ENCODE measurements at places on chromosomes 11 and 22.

DNA sequence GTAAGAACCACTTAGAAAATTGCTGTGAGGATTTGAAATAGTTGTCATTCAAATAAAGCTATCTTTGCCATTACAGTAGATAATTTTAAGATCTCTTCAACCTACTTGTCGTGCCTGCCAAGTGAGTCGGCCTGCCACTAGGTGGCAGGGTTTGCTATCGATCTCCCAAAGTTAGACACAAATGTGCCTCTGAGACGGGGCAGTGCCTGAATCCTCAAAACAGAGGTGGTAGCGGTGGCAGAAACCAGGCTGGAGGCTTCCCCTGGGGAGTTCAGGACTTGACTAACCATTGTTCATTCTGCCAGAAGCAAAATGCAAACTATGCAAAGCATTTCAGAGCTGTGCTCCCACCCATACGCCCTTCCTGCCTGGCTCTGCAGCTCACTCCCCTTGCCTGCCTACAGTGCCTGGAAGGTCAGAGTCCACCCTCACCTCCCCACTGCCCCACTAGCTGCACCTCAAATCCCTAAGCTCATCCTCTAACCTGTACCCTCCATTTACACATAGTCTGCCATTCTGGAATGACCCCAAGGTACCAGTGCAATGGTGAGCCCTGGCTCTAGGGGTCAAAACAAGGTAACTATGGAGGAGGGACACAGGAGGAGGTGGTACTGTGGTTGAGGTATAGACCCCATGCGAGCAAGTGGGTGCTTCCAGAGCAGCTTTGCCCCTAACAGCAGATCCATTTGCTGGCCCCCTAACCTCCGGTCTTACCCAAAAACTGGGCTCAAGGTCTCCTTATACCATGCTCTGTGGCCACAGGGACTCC is 82.1 kb downstream of the C11orf58 start:
- peak; percentile 28 for DNase-seq

DNA sequence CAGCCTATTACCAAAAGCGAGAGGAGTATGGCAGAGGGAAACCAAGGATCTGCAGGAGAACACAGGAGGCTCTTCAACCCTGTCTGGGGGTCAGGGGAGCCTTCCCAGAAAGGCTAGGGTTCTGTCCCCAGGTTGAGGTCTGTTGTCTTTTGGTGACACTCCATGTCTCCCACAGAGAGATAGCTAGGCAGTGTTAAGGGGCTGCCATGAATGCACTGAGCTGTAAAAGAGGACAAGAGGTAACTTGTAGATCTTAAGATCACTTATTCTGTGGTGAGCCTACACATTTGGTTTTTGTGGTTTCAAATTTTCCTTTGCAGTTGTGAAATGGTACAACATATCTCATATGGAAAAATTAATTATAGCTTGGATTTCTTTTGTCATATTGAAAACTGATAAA is 6.0 kb upstream of the ACER3 start:
- DNase-seq: no peak

GRCh38 chr22:34105461-34106062 is 185.3 kb upstream of the LARGE1 start:
- DNase-seq: no peak

- no peak for DNase-seq
Observed at GRCh38 chr11:16363706-16364105, 7.4 kb upstream of the SOX6 start.

- DNase-seq: no peak
Observed at GRCh38 chr11:87463486-87464102, 425.9 kb downstream of the TMEM135 start.

- DNase-seq: no peak
Observed at GRCh38 chr11:61842528-61842820, 14.4 kb downstream of the FADS2 start.

GRCh38 chr11:84824624-84825023 is 802.5 kb downstream of the DLG2 start:
- DNase-seq: no peak

DNA sequence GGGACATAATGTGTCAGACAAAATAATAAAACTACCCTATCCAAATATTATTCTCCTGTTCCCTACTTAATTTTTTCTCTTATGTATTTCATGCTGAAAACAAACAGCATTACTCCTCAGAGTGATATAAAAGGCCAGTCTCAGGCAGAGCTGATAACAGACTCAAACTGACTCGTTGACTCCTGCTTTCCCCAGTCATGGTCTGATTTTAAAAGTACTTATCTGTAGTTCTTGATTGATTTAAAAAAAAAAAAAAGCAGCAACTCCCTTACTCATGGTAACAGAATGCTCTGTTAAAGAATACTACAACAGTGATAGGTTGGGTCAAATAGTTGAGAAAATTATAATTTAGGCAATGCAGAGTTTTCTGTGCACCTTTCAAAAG is 90.3 kb upstream of the BARX2 start:
- no peak for DNase-seq

DNA sequence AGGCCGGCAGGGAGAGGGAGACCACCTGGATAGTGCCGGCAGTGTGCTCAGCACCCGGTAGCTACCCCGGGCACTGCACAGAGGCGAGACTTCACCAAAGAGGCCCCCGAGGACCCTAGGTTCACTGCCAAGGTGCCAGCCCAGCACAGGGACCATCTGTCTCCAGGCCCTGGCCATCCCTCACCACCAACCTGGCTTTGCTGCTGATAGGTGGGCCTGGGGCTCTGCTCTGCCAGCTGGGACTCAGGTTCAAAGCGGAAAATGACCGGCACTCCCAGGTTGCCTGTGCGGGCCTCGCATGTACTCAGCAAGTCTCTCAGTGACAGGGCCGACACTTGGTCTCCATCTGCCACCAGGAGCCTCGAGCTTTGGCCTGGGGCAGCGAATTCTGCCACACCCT is 812.2 kb downstream of the BRD1 start:
- no peak for DNase-seq

DNA sequence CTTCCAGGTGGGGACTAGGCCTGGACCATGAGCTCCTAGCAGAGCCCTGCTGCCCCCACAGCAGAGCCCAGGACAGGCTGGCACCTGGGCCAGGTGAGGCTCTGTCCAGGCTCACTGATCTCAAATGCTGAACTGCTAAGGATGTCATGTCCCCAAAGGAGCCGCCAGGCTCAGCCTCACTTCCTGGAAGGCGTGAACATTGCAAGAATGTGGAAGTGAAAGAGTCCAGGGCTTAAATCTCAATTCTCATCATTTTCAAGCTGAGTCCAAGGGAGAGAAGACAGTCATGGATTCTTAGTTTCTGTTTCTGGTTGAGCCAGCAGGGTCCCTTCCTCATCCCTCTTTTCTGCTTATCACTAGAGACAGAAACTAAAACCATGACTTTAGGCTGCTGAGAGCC is 5.0 kb downstream of the ASCL2 start:
- DNase-seq: no peak

DNA sequence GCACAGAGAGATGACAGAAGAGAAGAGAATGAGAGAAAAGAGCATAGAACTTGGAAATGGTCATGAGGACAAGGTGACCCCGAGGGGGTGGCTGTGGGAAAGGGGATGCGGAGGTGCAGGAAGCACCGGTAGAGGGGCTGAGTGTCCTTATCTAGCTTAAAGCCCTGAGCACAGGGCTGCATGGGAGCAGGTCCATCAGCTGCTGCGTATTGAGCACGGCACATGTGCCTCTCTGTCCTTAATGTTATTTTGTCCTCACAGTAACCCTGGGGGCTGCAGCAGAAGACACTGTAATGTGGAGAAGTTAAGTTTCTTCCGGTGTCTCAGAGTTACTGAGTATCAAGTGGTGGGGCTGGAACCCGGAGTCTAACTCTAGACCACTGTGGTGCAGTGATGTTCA is 94.4 kb upstream of the OR4B1 start:
- no peak for DNase-seq

DNA sequence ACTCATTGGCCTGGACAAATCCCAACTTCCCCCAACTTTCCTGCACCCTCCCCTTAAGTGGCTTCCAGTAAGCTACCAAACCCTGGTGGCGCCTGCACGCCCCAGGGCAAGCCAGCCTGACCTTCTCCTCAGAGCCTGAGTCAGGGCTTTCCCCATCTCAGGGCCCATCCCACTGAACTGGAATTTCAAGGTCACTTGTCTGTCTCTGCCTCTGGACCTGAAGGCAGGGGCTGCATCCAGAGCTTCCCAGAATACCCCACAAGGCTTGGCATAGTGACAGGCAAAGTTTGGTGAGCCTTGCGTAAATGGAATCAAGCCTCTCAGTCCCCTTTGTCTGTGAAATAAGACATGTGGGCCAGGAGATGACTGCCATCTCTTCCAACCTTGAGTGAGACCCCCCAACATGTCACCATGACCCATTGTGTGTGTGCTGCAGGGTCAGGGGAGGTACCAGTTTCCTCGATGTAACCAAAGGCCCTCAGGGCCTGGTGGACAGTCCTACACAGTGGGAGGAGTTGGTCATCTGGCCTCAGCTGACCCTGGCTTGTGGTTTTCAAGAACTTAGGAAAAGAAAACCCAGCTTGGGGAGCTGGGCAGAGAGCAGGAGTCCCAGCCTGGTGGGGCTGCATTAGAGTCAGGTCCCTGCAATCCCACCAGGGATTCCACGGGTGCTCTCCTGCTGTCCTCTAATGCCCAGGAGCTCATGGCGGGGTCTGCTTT is 8.9 kb downstream of the ALX4 start:
- DNase-seq: no peak

DNA sequence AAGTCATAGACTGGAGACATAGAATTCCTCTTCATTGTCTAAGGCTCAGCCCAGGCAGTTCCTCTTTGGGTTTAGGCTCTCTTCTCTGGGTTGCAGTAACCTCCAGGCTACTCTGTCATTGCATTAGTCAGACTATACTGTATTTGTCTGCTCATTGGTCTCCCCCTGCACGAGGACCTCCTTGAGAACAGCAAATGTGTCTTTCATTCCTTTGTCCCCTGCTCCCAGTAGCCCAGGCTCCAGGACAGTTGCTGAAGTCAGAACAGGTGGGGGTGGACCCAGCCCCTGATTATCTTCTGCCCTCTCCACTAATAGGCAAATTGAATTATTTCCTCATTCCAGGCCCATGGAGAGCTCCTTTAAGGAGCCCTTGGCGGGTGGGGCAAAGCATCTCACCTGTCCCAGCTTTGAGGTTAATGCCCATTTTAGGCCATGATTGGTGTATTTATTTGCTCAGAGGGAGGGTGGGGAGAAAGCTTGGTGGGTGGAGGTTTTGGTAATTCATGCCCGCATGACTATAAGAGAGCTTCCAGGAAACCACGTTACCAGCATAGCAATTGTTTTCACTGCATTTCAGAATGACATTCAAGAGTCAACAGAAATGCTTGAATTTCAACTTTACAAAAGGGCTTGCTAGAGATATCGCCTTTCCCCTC is 40.9 kb downstream of the NAV2 start:
- no peak for DNase-seq

DNA sequence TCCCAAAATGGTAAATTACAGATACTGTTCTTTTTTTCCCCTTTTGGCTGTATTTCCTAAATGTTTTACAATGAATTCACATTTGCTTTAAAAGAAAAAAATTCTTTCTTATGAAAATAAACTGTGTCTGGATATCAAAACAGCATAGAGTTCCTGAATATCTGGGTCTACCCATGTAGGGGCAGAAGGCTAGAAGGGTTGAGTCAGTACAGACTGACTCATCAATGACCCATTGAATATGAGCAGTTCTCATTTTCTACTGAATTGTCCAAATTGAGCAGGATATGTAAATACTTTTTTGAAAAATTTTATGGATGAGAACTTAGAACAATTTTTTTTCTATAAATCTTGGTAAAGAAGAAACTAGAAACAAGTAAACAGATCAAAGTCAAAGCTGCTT is 16.3 kb upstream of the C11orf87 start:
- no peak for DNase-seq

DNA sequence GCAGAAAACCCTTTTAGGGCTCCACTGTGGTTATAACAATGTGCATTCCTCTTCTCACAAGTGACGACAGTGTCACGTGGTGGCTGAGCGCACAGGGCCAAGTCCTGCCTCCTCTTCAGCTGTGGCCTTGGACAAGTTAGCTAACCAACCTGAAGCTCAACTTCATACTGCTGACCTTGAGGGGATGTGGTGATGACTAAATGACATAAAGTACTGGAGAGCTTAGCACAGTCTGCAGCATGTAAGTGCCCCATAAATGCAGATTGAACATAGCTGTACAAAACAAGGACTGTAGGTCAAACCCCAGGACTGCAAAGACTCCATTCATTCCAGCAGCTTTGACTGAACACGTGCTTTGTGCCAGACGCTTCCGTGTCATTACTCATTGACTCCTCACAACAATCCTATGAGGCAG is 20.1 kb upstream of the MRGPRX2 start:
- DNase-seq: no peak

DNA sequence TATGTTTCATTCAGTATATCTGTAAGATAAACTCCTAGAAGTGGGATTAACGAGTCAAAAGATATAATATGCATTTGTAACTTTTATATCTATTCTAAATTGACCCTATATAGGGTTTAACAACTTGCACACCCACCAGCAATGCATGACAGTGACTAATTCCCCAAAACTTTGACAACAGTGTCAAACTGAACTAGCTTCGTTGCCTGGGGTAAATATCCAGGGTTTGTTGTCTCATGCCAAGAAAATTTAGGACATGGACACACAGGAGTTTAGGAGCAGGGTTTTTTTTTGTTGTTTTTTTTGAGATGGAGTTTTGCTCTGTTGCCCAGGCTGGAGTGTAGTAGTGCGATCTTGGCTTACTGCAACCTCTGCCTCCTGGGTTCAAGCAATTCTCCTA is 5.1 kb downstream of the SNU13 start:
- DNase-seq: no peak

DNA sequence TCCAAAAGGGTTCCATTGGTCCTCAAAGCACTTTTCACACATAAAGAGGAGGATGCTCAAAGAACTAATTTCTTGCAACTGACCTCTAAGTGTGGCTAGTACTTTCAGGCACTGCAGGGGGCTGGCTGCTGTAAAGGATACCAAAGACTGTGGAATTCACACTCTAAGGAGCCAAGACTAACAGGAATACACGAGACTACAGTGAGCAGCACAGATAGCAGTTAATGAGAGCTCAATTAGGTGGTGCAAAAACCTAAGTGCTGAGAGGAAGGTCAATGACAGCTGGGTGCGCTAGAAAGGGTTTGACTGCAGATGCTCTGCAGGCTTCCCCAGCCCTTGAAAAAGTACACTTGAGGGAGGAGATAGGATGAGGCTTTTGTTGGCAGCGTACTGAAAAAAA is 124.3 kb upstream of the NTM start:
- DNase-seq: no peak

DNA sequence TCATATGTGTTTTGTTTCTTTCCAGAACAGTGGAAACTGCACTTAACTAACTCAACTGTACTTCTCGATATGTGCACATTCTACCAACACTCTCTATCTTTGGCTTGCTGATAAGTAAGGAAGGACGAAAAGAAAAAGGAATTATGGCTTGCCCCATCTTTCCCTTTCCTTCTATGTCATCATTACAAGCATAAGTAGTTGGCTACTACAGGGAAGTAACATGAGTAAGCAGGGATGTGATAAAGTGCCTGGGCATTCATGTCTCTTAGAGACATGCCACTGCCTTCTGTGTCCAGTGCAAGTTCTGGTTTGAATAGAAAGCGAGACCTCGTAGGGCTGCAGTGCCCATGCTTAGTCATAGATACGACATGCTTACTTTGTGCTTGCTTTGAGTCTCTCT is 342.5 kb downstream of the ETS1 start:
- DNase-seq: no peak

GRCh38 chr22:47391169-47392053 is 629.0 kb downstream of the TBC1D22A start:
- DNase-seq: no peak

Measured in fibroblast of skin of left biceps (primary cell).